ENCODE measurements at places on chromosomes 7 and 10. TPM values are rescaled to one million over a fixed set of nuclear protein-coding genes. Genes with fewer than 3 reads are reported as not detected.

DNA sequence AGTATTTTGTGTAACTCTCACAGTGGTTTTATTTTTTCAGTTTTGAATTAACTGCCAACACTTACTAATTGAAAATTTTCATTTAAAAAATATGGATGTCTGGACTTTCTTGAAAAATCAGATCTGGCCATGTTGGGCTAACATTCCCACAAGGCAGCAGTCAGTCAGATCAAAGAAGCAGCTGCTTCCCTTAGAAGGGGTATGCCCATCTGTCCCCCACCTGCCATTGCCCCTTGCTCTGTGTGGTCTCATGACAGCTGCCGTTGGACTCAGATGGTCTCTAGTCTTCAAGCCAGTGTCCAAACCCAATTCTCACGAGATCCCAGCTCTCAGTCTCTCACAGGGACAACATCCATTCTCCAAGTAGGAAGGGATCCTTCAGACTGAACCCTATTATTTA, 212.1 kb upstream of the GHITM start:
- DNase-seq = no peak

OTUD1 gene
- polyA plus RNA-seq = 1.3 TPM

DNA sequence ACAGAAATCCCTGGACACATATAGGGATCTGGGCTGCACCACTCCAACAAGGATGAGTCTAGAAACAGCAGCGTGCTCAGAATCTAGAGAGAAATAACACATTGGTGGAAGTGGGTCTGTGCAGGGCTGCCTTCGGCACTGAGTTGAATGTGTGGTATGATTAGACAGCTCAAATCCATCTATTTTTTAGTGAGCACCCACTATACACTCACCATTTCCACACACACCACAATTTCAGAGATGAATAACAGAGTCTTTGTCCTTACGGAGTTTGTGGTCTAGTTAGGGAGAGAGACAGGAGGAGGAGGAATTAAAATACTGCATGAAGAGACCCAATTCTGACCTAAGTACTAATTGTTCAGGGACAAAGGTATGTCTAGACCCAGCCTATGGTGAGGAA, 44.2 kb downstream of the JAZF1 start:
- DNase-seq = no peak

- DNase-seq = no peak
Measured at GRCh38 chr7:38171623-38172391, 6.2 kb upstream of the STARD3NL start.

DNA sequence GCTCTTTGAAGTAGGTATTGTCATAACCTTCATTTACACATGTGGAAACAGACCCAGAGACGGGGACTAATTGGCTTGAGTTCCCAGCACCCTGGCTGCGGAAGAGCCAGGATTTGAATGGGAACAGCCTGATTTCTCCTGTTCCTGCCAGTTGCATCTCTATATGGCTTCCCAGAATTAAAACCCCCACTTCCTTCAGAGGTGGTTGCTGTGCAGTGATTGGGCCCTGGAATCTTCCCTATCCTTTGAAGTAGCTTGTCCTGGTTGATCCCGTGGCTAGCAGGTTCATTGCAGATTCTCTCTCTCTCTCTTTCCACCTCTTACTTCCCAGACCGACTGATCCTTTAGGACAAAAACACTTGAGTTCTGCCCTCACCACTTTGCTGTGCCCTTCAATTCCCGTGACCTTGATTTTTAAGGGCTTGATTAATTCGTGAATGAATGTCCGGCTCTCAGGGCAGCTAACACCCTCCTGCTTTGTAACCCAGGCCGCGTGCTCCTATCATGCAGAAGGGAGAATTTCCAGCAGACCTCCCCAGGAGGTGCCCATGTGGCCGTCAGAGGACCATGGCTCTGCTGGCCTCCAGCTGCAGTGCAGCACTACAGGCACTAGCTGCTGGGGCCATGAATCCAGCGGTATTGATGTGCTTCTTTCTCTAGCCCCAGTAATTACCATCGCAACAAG, 120.6 kb upstream of the AGK start:
- DNase-seq = no peak

CH25H gene
- polyA plus RNA-seq = 0.29 TPM

NDUFB2 gene
- polyA plus RNA-seq = 1,240 TPM

DNA sequence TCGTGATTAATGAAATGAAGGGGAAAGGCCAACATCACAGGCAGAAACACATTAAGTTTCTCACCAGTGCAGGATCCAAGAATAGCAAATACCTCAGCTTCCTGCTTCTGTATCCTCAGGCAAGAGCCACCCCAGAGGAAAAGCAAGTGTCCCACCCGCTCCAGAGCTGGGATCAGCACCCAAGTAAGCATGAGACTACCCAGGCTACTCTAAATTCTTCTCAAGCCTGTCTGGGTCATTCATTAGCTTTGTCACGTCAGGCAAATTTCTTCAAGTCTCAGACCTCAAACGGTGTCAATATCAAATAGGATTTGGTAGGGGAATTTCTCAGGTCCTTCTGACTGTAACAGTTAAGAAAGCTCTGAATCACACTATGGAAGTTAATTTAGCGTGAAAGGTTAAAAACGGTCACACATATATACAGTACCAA, 59.0 kb downstream of the GNA12 start:
- DNase-seq = peak; percentile 93

PYROXD2 gene
- 13.7 TPM for polyA plus RNA-seq

GRCh38 chr7:157477550-157478212, 140.9 kb downstream of the DNAJB6 start:
- no peak for DNase-seq

DNA sequence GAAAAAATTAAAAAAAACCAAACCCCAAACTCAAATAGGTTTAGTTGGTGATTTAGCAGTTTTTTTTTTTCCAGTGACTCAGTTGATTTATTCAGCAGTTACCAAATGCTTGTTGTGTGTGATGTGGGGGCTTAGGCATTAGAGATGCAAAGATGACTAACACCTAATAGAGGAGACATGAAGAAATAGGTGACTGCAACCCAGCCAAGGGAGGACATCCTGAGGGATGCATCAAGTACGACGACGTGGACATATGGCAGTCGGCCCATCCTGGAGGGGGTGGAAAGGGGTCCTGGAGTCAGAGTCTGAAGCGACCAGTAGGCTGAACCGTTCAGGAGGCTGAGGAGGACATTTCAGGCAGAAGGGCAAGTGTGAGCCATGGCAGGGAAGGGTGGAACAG, 35.5 kb downstream of the LRMDA start:
- DNase-seq = no peak

DNA sequence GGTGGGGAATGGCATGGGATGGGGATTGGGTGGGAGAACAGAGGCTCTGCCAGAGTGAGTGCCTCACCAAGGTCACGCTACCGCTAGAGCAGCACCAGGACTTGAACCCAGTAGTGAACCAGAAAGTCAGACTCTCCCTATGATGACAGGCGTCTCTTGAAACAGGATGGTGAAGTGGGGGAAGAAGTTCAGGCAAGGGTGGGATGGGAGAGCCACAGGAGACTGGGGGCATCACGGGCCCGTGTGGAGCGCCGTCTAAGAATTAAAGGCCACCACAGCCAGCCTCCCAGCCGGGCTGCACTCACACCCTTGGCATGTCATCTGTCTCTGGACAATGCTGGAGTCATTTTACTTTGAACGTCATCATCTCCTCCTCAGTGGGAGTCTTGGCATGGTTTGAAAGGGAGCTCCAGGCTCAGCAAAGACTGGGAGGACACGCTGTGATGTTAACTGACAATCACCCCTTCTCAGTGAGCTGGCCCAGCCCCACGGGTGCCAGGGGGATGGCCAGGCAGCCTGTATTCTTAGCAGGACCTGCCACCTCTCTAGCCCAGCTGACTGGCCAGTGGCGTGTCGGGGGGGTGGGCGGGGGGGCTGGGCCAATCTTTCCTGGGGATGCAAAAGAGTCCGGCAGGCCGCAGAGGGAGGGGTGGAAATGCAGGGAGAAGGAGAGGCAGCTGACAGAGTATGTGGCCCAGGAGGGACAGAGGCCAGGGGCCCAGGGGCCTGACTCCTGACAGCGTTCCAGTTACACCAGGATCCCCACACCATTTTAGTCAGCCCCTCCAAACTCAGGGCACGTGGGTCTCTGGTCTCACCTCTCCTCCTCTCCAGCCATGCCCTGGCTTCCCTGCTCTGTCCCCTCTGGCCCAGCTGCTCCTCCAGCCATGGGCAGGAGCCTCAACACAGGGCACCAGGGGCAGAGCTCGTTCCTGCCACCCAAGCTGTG, 96.2 kb downstream of the VOPP1 start:
- DNase-seq = no peak

- DNase-seq = peak; percentile 40
Measured at GRCh38 chr7:157432957-157433576, 96.3 kb downstream of the DNAJB6 start.

SNCG gene
- polyA plus RNA-seq = 60.8 TPM

DNA sequence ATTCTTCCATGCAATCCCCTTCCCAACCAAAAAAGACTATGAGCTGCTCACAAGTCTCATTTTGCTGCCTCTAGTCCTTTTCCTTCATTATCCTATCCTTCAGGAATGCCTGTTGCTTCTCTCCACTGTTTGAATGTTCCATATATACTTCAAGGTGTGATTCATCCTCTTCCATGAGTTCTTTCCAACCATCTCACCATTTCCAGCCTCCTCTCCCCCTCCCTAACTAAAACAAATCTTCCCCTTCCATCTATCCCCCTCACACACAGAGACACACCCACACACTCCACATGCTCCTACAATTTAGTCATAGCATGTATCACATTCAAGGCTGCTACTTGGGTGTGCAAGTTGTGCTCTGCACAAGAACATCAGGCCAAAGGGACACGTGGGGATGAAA, 254.3 kb downstream of the DYNC1I1 start:
- DNase-seq = no peak

GRCh38 chr10:33032654-33033151, 74.7 kb upstream of the ITGB1 start:
- DNase-seq = peak; percentile 96

DNA sequence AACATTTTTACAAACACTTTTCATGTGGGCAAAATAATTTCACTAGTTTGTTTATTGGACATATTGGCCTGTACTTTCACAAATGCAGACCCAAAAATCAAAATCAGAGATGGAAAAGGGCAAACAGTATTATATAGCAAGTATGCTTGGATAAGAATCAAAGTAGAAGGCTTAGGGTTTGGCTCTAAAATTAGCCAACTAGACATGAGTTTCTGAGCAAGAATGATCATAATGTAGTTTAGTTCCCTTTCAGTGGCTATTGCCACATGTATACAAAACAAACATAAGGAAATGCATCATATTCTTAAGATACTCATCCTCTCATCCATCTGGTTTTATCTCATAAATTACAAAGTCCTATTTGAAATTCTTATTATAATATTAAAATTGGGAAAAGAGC, 132.5 kb downstream of the IMMP2L start:
- DNase-seq = no peak

- DNase-seq = no peak
Measured at GRCh38 chr10:61120805-61121204, 176.8 kb upstream of the RHOBTB1 start.

- DNase-seq = no peak
Measured at GRCh38 chr10:122233857-122234348, 37.2 kb upstream of the BTBD16 start.

- DNase-seq = peak; percentile 73
Measured at GRCh38 chr10:13853854-13854253, 267.1 kb downstream of the PRPF18 start.

DNA sequence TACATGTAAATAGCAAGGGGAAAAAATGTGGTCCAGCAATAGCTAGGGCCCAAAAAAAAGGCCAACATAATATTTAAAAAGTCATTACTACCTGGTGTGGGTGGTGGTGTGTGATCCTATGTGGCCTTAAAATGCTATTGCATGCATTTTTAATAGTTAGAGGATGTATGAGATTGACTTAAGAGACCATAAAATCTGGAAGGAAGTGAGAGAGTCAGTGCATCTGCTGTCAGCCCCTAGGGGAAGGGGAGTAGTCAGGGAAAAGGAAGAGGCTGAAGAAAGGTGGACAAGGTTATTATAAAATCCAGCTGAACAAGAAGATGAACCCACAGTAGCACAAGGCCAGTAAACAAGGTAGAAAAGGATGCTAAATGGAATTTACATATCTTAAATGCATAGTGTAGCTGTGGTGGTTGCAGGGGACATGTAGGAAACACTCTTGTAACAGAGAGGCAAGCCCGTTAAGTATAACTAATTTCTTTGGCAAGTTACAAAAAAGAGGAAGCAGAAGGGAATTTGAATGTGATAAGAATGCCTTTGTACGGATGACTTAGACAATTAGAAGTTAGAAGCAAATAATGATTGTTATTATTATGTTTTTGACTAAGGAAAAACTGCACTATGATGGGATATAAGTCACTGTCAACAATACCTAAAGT, 11.9 kb upstream of the NDUFA5 start:
- peak; percentile 45 for DNase-seq

DNA sequence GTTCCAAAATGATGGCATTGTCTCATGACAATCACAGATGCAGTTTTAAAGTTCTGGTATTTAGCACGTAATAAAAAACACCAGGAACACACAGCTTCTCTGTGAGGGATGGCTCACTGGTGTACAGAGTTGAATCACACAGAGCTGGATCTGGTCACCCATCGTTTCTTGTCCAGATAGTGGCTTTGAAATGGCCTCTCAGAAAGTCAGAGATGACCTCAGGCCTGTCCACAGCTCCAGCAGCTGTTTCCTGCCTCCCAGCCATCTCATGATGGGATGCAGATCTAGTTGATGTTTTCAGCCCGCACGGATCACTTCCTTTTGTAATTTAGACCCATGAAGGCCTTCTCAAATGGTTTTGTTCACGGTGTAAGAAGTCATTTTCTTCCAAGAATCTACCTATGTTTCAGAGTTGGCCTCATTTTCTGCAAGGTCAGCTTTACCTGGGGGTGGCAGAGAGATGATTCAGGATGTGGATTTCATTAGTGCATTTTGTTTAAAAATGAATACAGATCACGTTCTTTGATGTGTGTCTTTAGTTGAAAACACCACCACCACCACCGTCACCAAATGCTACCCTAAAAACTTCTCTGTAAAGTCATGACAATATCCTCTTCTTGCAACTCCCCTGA, 166.2 kb downstream of the SNX10 start:
- DNase-seq = peak; percentile 65

CDNF gene
- 0.25 TPM for polyA plus RNA-seq

DNA sequence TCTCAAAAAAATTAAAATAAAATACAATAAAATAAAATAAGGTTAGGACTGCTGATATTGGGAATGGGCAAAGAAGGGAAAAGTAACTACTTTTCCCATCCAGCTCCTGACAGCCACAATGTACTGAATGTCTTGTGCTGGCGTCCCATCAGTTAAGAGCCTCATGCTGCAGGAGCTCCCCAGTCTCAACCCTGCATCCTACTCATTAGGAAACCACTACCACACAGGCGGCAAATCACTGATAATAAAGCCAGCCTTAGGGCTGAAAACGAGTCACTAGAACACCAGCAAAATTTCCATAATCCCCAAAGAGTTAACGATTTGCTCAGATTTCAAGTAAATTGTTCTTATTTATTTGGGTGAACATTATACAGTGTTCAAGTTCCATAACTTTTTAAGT, 4.3 kb downstream of the YWHAG start:
- no peak for DNase-seq

AKR1C4 gene
- not detected for polyA plus RNA-seq

- no peak for DNase-seq
Measured at GRCh38 chr10:11587722-11588259, 23.7 kb downstream of the USP6NL start.

CUEDC2 gene
- 82.3 TPM for polyA plus RNA-seq

Data from endothelial cell of umbilical vein (primary cell).